Thoracic aorta (tissue), 2 donors: ENCODE measurements at places on chromosomes 6 and 20. TPM values are rescaled to one million over a fixed set of nuclear protein-coding genes. Genes with fewer than 3 reads are reported as not detected.

- no peak for DNase-seq
Observed at GRCh38 chr20:63320041-63320511, 27.1 kb downstream of the COL20A1 start.

DNA sequence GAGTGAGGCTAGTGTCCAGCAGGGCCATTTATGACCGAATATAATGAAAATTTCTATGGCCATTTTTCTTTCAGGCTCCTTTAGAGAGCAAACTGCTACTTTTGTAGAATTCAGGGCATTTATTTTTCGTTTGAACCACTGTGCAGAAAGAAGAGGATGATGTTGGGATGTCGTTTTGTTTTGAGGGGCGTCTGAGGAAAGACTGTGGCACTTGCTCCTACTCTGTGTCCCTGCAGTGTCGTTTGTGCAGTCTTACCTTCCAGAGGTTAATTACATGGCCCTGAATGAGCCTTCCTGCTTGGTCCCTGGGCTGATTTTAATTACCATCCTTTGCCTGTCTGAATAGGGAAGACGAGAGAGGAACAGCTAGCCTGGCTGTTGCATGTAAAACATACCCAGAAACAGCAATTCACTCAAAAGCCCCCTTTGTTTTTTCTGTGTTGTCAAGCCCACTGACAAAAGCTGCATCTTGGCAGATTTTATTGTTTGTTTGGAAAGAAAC is 65.3 kb downstream of the CTNNBL1 start:
- no peak for DNase-seq

DNA sequence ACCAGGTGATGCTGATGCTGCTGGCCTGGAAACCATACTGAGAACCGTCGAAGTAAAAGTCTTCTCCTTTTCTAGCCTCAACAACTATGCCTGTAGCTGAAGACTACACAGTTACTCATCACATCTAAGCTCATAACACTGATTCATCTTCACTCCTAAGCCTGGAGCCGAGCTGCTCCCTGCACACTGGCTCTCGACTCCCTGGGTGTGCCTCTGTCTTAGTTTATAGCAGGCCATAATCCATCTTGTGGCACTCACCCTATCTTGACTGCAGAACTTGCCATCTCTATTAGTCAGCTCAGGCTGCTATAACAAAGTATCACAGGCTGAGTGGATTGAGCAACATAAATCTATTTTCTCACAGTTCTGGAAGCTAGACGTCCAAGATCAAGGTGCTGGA is 191.0 kb downstream of the UNC5CL start:
- DNase-seq, result no peak

DNA sequence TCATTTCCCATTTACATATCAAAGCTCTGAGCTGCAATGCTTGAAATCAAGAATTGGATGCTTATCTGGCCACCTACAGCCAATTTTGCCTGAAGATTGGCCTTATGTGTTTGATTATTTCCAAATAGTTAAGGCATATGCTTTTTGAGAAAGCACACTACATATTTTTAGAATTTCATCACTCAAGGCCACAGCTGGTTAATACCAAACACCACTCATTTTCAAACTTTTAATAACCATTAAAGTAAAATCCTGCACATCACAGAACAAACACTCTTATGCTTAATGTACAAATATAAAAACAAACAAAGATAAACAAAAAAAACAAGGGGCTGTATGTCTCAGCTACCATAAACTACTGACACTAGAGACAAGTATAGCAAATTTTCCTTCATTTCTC is 96.9 kb upstream of the HMGCLL1 start:
- no peak for DNase-seq

SLC12A5 gene
- not detected for total RNA-seq

ESR1 gene
- 4.9 TPM for total RNA-seq

TTBK1 gene
- total RNA-seq, result not detected
